ENCODE measurements at places on chromosomes 4 and X.

DNA sequence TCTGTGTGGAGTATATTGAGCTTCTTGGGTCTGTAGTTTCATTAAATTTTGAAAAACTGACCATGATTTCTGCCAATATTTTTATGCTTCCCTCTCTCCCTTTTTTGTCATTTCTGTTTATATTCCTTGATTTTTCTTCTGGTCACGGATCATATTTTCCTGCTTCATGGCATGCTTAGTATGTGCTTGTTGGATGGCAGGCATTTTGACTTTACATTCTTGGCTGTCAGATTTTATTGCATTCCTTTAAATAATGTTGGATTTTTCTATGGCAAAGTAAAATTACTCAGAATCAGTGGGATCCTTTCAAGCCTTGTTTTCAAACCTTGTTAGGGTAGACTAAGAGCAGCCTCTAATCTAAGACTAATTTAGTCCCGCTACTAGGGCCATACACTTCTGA lies 531.8 kb downstream of the IL15 start:
- DNase-seq = no peak

- DNase-seq = no peak
These were observed 49.2 kb downstream of the CRLF2 start for GRCh38 chrX:1163231-1163630.

- no peak for DNase-seq
These were observed 9.8 kb downstream of the NKX3-2 start for GRCh38 chr4:13534344-13535063.

DNA sequence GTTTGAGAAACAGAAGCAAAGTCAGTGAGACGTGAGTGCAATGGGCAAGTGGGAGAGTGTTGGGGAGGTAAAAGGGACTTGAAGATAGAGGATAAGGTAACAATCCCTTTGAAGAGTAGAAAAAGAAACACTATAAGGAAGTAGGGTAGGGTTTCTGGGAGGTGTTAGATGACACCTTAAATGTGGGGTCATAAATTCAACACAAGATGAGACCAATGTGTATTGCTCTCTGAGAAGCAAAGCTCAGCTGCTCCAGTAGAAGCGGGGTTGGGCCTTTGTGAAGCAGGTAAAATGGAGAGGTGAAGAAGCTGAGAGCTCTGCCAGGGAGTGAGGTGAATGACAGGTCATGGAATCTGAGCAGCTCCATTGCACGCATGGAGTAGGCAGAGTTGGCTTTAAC lies 85.3 kb downstream of the REELD1 start:
- DNase-seq = no peak

DNA sequence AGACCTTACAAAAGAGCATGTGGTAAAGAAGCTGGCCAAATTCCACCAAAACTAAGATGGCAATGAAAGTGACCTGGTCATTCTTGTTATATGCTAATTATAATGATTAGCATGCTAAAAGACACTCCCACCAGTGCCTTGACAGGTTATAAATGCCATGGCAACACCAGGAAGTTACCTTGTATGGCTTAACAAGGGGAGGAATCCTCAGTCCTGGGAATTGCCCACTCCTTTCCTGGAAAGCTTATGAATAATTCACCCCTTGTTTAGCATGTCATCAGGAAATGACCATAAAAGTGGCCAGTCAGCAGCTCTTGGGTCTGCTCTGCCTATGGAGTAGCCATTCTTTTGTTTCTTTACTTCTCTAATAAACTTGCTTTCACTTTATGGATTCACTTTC lies 87.9 kb downstream of the UPRT start:
- DNase-seq = no peak

DNA sequence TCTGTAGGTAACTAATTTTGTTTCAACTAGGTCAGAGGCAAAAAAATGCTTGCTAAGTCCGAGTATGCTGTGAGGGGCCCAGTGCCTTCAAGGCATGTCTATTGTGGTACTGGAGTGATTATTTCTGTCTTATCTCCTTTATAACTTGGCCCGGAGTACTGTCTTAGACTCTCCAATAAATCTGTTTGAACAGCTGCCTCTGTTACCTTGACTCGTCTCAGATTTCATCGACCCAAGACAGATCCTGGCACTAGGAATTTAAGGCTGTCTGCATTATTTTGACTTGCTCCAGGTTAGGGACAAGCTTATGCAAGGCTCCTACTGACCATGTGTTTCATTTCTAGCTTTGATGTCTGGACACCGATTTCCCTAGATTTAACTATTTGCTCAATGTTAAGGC lies 41.1 kb upstream of the NKAP start:
- DNase-seq = no peak

DNA sequence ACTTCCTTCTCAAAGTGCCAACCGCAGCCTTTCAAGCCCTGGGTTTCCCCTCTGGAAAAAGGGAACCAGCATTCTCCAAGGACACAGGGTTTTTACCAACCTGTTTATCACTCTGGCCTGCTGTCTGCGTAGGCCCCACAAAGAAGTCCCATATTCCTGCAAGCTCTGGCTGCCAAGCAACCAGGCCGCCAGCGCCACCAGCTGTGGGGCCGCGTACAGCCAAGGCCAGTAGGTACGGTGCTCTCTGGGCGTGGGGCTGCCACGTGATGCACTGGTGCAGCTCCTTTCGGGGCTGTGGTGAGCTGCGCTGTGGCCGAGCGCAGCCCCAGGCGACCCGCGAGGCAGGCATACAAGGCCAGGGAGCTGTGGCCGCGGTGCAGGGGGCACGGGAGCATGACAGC lies 22.1 kb downstream of the LUZP4 start:
- no peak for DNase-seq
